ENCODE measurements at places on chromosomes 7 and 10.

GRCh38 chr10:94440096-94440495 is 37.8 kb downstream of the TBC1D12 start:
- no peak for DNase-seq

DNA sequence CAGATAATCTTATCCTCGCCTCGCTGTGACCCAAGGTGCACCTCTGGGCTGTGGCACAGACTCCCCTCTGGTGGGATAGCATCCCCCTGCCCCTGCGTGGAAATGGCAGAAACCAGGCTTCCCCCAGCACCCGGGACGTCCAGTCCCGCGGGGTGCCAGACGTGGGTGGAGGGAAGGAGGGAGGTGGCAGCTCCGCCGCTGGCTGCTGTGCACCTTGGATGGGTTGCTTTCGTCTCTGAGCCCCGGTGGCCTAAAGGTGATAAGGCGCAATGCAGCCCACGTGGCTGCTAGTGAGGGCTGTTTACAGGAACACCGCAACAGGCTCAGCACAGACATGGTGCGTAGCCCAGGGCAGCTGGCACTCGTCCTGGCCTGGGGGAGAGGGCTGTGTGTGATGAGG is 13.6 kb upstream of the PDGFA start:
- no peak for DNase-seq

DNA sequence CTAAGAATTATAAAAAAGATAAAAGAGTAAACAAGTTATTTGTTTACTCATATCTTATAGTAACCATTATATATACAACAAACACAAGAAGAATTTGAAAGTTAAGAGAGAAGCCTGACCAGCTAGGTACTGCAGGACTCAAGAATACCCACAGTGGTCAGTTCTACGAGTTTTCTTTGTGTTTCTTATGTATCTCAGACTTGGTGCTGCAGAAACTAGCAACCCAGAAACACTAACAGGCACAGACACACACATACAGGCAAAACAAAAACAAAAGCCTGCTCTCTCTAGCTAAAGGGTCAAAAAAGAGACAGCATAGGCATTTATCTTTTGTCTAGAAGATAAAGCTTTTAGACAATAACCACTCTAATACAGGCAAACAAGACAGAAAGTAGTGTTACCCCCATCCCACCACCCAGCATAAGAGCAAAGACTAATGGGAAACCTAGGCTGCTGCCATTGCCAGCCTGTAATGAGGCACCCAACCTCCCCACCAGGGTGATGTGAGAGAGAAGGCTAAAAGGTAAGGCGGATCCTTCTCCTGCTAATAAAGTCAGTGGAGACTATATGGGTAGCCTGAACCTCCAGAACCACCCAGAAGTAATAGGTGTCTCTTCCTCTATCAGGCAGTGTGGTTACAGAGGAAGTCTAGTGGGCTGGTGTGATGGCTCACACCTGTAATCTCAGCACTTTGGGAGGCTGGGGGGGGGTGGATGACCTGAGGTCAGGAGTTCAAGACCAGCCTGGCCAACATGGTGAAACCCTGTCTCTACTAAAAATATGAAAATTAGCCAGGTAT is 113.9 kb downstream of the DNAJC1 start:
- DNase-seq = no peak

- no peak for DNase-seq
Measured at GRCh38 chr7:12025246-12025645, 185.8 kb upstream of the TMEM106B start.

- DNase-seq = no peak
Measured at GRCh38 chr10:95440756-95441546, 120.2 kb downstream of the SORBS1 start.

DNA sequence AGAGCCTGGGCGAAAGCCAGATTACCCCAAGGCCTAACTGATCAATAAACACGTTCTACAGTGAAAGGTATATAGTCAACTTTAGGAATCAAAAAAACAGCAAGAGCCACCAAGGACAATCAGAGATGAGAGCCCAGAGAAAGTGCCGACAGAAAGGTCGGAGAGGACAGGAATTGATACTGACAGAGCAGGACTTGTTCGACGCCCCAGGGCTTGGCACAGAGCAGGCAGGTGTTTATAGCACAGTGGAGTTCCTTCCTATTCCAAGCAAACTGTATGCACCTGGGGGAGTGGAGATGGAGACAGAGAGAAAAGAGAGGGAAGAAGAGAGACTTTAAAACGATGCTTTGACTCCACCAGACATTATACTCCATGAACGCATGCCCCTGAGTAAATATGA is 39.5 kb downstream of the PPP1R3C start:
- DNase-seq = no peak

DNA sequence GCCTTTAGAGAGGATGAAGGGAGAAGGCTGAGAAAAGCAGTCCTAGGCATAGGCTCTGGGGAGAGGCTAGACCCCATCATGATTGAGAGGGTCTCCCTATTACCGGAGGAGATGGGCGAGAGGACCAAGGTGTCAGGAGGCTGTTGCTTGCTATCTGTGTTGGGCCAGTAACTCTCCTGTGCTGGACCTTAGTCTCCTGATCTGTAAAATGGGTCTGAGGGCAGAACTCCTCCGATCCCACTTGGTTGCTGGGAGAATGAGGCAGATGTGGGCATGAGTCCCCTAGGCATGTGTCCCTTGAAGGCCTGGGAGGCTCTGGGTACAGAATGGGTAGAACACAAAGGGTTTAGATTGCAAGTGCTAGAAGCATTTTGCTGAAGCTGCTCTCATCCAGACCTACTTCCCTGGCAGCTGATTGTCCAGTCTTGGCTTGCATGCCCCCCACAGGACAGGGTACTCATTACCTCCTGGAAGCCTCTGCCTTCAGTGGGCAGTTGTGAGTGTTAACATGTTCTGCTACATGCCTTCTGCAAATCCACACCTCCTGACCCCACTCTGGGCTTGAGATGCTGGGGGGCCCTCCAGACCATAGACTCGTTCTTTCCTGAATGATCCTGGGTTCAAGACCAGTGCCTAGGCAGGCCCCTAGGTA is 4.4 kb downstream of the ZMIZ1 start:
- DNase-seq = no peak

DNA sequence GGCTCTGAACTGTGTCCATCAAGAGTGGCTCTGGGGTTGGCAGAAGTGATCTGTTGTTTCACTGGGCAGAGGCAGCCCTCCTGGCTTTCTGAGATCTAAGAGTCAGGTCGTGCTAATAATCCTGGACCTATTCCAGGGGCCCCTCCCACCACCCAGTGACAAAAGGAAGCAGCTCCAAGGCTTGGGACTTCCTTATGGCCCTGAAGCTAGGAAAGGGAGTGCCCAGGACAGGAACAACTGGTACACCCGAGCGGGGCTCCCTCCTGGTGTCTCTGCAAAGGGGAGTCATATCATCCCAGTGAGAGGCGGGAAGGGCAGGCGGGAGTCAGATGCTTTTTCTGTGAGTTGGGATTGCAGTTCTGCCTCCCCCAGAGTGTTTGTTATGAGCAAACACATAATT is 32.3 kb downstream of the RPS24 start:
- DNase-seq = no peak

DNA sequence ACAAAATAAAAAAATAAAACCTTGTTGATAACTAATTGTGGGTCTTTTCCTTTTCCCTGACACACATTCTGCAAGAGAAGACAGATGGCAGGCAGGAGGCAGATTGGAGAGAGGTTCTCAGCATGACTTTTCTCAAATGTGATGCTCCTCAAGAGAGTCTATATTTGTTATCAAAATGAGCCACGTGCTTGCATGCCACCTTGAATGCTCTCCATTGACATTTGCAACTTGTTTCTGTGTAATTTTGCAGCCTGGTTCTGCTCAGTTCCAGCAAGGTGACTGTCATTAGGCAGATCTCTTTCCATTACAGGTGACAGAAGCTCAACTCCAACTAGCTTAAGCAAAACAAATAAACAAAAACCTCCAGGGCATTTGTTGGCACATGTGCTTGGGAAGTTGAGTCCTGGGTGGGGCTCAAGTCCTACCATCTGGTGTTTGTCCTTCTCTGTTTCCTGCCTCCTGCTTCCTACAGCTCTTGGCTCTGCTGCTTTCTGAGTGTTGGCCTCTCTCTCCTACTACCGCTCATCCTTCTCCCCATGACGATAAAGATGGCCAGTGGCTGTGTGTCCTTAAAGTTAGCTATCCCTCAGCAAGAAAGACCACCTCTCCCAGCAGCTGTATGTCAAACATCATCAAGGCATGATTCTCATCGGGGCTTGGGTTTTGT is 56.7 kb downstream of the GRK5 start:
- DNase-seq = no peak

DNA sequence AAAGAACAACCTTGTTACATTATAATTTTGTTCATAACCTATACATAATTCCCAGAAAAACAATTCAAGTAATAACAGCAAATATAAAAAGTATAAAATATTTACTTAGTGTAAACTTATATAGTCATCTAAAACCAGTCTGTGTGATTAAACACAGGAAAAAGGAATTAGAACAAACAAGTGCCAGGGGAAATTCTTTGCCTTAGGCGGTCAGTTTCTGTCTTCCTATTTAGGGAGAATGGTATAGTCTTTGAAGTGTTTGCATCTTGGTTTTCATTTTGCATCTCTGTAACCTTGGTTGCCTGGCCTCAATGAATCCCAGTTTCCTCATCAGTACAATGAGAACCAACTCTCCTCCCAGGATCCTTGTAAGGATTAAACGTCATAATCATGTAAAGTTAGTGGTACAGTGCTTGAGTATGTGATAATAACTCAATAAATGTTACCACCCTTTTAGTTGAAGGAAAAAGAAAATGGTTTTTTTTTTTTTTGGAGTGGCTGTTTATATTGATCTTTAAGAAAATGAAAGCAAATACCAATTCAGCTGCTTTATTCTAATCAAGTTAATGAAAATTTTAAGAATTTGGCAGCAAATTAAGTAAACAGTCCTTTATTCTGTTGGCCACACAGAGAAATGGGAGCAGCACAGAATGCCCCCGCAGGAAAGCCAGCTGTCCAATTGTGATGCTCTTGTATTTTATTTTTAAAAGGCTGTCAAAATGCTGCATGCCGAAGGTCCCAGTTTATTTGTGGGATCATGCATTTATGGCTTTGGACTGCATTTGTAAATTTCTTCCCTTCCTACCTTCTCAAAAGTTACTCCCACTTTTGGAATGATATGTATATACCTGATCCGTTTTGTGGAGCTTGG is 61.8 kb downstream of the SHH start:
- DNase-seq = no peak

DNA sequence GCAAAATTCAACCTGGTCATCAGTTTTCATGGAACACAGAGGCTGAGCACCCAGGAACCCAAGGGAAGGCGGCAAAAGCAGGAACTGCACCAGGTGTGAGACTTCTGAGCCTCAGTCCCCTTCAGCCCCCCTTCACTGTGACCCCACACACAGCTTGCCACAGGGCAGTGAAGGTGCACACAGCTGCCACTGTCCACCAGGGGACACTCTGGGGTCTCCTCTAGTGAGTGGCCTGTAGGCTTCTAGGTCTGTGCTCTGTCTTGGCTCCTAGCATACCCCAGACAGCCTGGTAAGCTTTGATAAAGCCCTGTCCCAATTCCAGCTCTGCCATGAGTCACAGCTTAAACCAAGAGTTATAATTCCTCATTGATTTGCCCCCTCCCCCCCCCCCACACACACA is 12.1 kb downstream of the KCNH2 start:
- DNase-seq = no peak

- DNase-seq = no peak
Measured at GRCh38 chr10:6530966-6531365, 49.1 kb downstream of the PRKCQ start.

DNA sequence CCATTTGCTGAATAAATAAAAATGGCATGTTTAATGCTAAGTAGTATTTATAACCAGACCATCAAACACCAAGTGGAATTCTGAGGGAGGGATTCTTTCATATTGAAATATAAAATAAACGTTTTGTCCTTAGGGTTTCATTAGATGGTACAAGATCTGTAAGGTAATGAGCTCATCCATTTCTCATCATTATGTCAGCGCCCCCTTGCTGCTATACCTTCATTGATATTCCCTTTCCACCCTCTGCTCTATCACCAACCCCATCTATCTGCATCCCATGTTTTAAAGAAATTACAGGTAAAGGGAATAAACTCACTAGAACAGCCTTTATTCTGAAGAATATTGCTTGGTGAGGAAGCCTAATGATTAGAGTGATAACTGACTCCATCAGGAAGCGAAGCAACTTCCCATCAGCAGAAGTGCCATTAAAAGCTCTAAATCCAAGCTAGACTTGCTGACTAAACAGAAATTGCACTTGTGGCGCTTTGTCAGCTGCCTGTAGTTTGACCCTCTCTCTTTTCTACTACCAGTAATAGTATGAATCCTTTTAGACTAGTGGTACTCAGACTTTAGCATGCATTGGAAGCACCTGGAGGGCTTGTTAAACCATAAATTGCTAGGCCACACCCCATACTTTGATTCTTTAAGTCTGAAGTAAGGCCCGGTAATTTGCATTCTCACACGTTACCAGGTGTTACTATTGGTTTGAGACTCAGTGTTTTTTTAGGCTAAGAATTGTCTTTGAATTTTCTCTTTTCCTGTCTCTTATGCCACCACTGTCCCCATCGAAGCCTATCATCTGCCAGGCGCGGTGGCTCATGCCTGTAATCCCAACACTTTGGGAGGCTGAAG is 27.5 kb downstream of the ADD3 start:
- DNase-seq = no peak

GRCh38 chr7:135665042-135665441 is 2.7 kb downstream of the STMP1 start:
- no peak for DNase-seq

DNA sequence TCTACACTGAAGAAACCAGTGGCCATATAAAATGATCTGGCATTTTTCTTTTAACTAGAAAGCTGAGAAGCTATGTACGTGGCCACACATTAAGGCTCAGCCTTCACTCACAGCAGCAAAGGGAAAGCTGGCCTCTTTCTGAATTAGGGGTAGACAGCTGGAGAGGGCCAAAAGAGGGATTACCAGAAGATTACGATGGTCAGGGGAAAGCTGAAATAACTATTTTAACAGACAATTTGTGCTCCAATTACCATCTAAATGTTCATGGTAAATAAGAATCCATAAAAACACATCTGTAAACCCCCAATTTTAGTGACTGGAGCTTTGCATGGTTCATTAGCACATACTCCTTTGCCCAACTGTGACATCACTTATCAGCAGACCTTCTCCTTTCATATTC is 314.3 kb downstream of the HPSE2 start:
- no peak for DNase-seq

DNA sequence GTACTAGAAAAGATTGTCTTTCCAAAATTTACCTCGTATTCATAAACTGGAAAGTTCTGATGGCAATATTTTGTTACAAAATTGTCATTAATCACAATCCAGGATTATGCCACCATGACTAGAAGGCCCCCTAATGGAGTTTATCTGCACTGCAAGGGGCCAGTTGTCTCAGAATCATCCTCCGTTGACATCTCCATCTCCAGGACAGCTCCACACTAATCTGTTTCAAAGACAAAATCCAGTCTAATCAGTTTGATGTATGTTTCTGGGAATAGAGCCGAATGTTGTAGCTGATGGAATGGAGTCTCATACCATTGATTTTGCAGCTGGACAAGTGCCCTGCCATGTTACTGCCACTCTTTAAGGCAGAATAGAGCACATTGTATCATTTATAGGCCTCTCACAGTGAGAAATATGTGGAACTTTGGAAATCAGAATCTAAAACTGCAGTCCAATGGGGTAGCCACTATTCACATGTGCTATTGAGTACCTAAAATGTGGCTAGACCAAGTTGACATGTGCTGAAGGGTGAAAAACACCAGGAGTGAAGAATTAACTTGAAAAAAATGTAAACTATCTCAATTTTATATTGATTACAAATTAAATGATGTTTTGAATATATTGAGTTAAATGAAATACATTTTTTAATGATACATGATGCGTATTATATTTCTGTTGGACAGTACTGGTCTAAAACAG is 38.3 kb upstream of the TOMM7 start:
- DNase-seq = no peak

GRCh38 chr7:57327081-57327480 is 122.9 kb upstream of the ZNF716 start:
- DNase-seq = no peak
